Activated CD8-positive, alpha-beta T cell treated with anti-CD3 and anti-CD28 coated beads, Interleukin-2, amount 10 ng/mL, durations not matched to agents 7 days and 5 days (primary cell): ENCODE measurements at places on chromosomes 11 and 22. TPM values are rescaled to one million over a fixed set of nuclear protein-coding genes. Genes with fewer than 3 reads are reported as not detected.

- no peak for DNase-seq
These were observed 242.1 kb downstream of the LUZP2 start for GRCh38 chr11:24738972-24739371.

- no peak for DNase-seq
These were observed 116.7 kb upstream of the LARGE1 start for GRCh38 chr22:34036931-34037330.

DNA sequence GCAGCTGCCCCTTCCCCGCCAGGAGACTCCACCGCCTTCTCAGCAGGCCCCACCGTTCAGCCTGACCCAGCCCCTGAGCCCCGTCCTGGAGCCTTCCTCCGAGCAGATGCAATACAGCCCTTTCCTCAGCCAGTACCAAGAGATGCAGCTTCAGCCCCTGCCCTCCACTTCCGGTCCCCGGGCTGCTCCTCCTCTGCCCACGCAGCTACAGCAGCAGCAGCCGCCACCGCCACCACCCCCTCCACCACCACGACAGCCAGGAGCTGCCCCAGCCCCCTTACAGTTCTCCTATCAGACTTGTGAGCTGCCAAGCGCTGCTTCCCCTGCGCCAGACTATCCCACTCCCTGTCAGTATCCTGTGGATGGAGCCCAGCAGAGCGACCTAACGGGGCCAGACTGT is 42.6 kb downstream of the PPP2R1B start:
- no peak for DNase-seq

DNA sequence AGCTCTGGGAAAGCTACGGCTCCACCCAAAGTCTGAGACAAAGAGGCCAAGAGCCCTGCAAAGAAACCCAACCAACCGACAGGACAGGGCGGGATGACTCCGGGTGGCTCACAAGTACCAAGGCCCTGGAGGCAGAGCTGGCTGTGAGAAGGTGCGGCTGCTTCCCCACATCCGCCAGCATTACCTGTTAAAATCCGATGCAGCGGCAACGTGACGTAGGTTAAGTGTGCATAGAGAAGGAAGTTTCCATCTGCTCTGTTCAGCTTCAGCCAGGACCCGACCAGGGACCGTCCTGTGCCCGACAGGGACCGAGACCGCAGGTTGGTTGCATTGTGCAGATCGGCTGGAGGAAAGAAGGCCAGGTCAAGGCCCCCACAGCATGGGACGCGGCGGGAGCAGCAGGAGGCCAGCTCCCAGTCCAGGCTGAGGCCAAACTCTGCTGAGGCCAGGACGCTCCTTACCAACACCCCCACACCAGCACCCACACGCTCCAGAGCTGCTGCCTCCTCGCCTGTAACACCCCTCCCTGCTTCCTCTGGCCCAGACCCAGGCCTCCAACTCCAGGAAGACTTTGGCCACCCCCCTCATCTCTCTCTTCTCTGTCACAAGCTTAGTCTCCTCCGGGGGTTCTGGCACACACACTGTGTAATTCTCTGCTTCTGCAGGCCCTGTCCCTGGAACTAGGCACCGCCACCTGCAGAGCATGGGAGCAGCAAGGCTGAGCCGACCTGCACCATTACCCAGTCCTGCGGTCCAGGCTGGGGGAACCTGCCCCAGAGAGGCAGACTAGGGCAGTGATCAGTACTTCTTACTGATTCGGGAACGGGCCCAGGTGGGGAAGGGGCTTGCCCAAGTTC is 34.1 kb downstream of the NUP50 start:
- no peak for DNase-seq

POGLUT3 gene
- total RNA-seq = 27.6 TPM

POU2AF1 gene
- 1.7 TPM for total RNA-seq
